Activated naive CD8-positive, alpha-beta T cell treated with anti-CD3 and anti-CD28 coated beads for 36 hours (primary cell): ENCODE measurements at places on chromosomes 6 and 20.

- no peak for DNase-seq
Measured at GRCh38 chr20:9555781-9556180, 41.4 kb downstream of the LAMP5 start.

- no peak for DNase-seq
Measured at GRCh38 chr20:2889209-2889608, 15.9 kb downstream of the PTPRA start.

- no peak for DNase-seq
Measured at GRCh38 chr6:82910820-82911219, 154.8 kb downstream of the UBE3D start.

DNA sequence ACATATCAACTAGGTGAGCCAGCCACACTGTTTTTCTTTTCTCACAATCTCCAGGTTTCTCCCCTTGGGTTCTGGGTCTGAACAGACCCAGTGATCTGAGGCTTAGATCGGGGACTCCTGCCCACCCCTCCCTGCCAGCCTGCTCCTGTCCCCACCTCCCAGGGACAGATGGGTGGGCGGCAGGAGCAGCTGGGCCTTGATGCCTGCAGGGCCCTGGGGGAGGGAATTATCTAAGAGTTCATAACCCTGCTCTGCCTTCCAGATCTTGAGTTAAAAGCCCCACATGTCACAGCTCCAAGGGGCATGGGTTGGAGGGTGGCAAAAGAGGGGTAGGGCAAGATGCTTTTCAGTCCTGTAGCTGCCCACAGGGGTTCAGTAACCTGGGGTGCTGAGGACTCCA lies 5.2 kb upstream of the XKR7 start:
- no peak for DNase-seq

- DNase-seq: no peak
Measured at GRCh38 chr6:157213907-157214565, 109.3 kb downstream of the TMEM242 start.

DNA sequence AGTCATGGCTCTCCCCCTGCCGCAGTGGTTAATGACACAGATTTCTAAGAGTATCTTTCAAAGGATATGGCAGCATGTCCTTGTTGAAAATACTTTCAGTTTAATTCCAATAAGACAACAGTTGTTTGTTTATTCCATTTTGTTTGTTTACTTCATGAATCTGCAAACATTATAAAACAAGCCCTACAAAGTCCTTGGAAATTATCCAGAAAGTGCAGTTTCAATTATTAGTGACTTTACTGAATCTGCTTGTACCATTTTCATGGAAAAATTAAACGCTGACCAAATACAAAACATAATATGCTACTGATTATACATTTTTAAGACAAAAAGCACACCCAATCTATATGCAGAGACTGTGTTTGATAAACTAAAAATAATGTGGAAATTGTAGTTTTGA lies 3.3 kb downstream of the HEY2 start:
- DNase-seq: no peak

- DNase-seq: no peak
Measured at GRCh38 chr6:80638213-80639055, 532.0 kb downstream of the BCKDHB start.

- DNase-seq: no peak
Measured at GRCh38 chr6:27541933-27542297, 69.0 kb upstream of the ZNF184 start.

- no peak for DNase-seq
Measured at GRCh38 chr20:57369596-57369995, 18.5 kb downstream of the RAE1 start.

- no peak for DNase-seq
Measured at GRCh38 chr20:6026051-6026450, 27.8 kb downstream of the LRRN4 start.

GRCh38 chr6:157790548-157791160 lies 32.4 kb upstream of the SNX9 start:
- DNase-seq: no peak

DNA sequence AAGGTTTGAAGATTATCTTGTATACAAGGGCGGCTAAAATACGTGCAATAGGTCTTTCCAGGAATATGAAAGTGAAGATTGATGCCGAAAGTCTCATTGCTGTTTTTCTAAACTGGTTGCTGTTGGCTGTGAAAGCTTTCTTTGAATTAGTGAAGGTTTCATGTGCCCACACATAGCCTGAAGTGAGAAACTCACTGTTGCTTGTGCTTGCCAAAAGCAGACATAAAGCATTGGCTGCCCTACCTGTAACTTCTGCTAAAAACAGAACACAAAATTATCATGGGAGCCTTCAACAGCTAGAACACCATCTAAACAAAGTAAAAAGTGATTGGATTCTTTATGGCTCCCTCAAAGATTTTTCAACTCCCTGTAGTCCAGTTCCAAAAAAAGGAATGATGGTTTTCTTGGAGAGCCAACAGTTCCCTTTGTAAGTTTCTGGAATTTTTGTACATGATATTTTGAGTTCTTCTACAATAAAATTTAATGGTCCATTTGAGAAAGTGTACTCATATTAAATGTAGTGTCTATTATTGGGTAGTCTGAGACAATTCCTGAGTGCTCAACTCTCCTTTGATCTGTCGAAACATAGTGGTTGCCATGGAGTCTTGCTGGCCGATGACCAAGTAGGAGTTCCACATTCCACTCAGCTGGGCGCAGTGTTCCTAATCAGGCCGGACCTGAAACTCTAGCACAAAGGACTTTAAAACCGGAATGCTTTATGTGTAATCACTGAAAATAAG lies 68.5 kb downstream of the PLEKHG1 start:
- no peak for DNase-seq

DNA sequence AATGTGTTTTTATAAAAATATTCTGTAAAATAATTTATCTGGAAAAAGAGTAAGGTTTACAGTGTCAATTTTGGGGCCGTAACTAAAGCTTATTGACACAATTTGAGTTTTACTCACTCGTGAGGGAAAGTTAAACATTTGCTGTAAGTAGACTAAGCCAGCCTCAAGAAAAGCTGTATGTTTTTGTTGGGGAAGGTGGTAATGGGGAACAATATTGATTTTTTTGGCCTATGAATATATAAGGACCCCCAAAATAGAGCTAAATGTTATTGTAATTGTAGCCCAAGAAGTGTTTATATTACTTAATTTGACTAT lies 1.4 kb downstream of the SENP6 start:
- no peak for DNase-seq

DNA sequence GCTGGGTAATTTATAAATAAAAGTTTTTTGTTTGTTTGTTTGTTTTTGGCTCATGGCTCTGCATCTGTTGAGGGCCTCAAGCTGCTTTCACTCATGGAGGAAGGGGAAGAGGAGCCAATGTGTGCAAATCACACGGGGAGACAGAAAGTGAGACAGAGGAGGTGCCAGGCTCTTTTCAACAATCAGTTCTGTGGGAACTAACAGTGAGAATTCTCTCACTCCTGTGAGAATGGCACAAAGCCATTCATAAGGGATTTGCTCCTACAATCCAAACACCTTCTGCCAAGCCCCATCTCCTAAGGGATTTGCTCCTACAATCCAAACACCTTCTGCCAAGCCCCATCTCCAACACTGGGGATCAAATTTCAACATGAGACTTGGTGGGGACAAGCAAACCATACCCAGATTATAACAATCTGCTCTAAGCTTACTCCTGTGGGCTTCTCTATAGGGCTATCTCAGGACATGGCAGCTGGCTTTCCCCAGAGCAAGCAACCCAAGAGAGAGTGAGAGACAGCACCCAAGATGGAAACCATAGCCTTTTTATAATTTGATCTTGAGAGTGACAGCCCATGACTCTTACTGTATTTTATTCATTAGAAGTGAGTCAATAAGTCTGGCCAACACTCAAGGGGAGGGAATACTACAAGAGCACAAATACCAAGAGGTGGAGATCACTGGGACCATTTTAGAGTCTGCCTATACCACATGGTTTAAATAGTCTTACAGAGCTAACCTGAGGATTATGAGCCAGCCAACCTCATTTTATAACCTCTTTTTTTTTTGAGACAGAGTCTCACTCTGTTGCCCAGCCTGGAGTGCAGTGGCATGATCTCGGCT lies 22.8 kb upstream of the LRRC1 start:
- no peak for DNase-seq
